ENCODE measurements at places on chromosomes 12 and 14.

GRCh38 chr12:117679776-117680175, 289.0 kb downstream of the KSR2 start:
- no peak for DNase-seq

DNA sequence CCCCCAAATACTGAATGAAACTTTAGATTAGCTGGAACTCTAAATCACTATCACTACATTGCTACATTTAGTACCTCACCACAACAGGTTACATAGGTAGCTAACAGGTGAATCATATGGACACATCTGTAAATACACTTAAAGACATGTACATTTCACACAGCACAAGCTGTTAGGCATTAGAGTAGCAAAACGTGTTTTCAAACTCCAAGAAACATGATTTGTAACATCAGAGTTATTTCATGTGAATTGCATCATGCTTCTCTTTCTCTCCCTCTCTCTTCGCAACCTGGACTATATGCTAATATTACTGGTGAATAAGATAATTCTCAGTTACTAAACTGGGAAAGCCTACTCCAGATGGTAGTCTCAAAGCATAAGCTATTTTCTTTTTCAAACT, 4.3 kb downstream of the SEL1L start:
- peak; percentile 77 for DNase-seq

GRCh38 chr12:107735763-107736162, 25.2 kb downstream of the PRDM4 start:
- DNase-seq, result no peak

GRCh38 chr12:65522956-65523860, 244.7 kb downstream of the MSRB3 start:
- no peak for DNase-seq

DNA sequence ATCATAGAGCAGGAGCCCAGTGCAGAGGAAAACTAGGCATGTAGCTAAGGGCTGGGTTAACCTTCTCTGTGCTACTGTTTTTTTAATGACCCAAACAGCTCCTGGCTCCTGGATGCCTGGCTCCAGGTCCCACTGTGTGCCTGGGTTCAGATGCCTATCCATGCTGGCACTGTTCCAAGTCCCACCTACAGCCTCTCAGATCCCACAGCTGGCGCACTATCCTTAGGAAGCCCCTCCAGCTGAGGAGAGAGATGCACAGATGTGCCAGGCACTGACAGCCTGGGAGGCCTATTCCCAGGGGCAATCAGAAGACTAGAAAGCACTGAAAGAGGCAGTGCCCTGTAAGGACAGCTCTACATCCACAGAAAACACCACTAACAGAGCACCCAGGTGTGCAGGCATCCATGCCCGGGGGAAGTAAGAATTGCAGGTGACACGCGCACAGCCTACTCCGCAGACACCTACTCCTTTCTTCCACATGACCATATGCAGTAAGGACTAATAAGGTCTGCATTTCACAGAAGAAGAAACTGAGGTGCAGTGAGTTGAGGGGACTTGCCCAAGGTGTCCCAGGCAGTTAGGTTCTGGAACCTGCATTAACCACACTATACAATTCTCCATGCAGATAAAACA, 51.2 kb downstream of the PITPNM2 start:
- DNase-seq, result no peak

DNA sequence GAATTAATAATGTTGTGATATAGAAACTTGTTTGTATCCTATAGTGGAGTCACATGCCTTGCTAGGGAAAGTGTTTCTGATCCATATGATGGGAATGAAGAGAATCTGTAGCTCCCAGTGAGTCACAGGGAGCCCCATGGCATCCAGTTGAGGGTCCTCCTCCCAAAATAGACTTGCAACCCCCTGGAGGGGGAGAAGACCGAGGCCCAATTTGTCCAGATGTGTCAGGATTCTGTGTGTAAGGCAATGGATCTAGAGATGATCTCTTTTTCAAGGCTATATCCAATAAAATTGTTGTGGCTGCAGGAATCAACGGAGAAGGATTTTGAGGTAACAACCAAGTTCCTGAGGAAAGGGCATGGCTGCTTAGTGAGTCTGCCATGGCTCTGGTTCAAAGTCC, 121.8 kb downstream of the BCL11B start:
- DNase-seq, result no peak

- DNase-seq, result no peak
These were observed 84.6 kb downstream of the SETD3 start for GRCh38 chr14:99395909-99396530.

DNA sequence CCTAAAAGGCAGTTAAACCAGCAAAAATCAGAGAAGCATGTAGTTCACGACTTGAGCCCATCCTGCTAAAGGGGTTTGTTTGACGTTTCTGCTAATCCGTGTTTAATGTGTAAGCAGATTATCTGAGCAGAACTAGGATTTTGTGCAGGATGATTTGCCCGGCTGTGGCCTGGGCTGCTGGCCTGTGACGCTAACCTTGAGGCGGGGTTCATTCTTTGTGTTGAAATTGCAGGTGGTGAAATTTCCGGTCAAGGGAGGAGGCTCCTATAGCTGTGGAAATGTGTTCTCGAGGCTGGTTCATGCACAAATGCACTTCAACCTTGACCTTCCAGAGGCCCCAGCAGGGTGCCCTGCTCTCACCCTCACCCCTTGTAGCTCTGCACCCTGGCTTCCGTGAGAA, 63.7 kb downstream of the SLC24A4 start:
- DNase-seq, result peak; percentile 11

GRCh38 chr14:105378873-105379685, 19.3 kb upstream of the TEX22 start:
- DNase-seq, result no peak

- DNase-seq, result no peak
These were observed 216.7 kb downstream of the FBXL14 start for GRCh38 chr12:1377681-1378080.

- no peak for DNase-seq
These were observed 327.7 kb downstream of the TMEM121 start for GRCh38 chr14:105853907-105854599.

GRCh38 chr12:76417116-76417515, 68.9 kb upstream of the BBS10 start:
- no peak for DNase-seq

DNA sequence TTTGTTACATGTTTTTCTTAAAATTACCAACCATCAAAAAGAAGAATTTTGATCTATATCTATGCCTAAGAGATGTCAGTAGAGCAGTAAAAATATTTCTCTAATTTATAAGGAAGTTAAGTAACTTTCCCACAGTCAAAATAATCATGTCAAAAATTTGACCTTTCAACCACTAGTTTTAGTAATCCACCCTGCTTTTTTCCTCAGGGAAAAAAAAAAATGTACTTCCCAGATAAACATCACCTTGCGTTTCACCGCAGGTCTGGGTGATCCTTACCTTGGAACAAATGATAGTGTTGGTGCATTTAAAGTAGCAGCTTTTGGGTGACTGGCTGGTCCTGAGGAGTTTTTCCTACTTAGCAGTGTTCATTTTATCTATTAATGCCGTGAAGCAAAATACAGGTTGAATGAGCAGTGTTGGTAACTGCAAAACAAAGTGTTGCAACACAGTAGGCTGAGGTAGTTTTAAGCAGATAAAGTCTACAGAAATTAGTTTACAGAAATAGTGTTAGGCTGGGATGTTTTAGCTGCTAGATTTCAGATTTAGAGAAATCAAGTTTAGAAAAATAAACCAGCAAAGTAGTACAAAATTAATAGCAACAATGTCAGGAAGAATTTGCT, 137.2 kb upstream of the DNM1L start:
- no peak for DNase-seq

DNA sequence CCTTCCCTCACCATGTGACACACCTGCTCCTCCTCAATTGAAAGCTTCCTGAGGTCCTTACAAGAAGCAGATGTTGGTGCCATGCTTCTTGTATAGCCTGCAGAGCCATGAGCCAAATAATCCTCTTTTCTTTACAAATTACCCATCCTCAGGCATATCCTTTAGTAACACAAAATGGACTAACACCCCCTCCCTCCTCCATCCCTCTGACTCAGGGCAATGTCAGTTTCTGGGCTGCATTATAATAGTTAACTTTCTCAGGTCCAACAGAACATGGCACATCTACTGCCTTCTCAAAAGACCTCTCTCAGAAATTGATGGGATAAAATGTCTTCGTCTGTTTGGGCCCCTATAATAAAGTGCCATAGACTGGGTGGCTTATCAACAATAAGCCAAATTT, 287.0 kb downstream of the DPF3 start:
- no peak for DNase-seq

DNA sequence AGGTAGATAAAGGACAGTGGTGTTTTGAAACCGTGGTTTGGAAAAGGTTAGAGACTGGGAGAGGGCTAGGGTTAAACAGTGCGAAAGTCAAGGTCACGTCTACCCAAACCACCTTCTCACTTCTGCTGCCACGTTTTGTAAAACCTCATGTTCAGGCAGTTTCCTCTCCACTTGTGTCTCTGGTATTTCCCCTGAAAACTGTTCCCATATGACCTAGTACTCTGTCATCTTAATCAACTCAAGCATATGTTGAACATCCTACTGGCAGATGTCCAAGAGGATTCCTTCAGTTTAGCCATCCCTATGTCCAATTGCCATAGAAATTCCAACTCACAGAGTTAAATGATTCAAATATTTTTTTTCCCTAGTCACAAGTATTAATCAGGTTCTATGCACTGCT, 17.4 kb downstream of the CLEC4C start:
- DNase-seq, result no peak

- DNase-seq, result no peak
These were observed 297.6 kb downstream of the TMEM132D start for GRCh38 chr12:129606239-129606638.

DNA sequence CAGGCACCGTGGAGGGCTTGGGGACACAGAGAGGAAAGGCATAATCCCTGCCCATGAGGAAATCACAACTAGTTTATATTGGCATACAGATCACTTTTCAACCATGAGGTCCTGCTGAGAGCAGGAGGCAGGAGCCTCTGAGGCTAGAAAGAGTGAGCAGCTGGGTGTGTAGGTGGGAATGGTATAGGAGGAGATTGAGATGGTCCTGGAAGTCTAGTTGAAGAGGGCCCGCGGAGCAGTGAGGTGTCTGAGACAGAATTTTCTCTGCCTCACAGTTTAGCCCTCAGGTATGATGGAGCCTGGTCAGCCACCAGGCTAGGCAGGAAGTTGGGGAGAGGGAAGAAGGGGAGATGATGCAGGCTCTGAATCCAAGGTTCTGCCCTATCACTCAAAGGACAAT, 54.7 kb upstream of the JDP2 start:
- no peak for DNase-seq

DNA sequence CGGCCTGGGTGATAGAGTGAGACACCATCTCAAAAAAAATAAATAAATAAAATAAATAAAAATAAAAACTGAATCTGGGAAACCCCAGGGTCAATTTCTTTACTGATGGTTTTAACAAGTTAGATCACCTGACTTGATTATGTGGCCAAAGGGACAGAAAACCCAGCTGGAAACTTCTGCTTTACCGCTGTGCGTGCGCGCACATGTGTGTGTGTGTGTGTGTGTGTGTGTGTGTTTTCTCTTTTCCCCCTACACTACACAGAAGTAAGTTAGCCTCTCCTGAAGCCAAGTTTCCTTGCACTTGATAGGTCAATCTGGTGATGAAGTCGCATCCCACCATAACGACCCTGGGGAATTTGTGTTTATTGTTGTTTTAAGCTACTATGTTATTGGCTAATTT, 105.3 kb upstream of the AMN1 start:
- DNase-seq, result no peak

DNA sequence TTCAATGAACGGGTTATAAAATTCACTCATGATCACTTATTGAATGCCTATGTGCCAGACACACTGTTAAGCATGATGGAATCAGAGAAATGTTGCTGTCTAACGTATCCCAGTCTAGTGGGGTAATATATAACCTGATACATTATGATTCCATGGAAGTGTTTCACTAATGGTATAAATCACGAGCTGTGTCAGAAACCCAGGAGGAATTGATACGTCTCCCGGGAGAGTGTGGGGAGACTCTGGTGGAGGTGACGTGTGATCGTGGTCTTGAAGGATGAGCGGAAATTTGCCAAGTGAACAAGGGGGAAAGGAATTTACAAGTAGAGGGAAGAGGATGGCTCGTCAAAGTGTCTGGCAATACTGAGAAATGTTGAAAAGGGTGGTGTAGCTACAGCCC, 26.5 kb downstream of the MANSC1 start:
- no peak for DNase-seq

- no peak for DNase-seq
These were observed 58.7 kb upstream of the G2E3 start for GRCh38 chr14:30500222-30500621.
